HCT116 (cell line): ENCODE measurements at places on chromosomes 1 and 21. TPM values are rescaled to one million over a fixed set of nuclear protein-coding genes. Genes with fewer than 3 reads are reported as not detected.
A peak's percentile ranks its signal among the peaks of the same experiment; 100 is the strongest.

- DNase-seq: no peak
Measured at GRCh38 chr1:154087574-154087973, 67.3 kb downstream of the NUP210L start.

GRCh38 chr1:32953495-32953894, 11.1 kb downstream of the RNF19B start:
- no peak for DNase-seq

GRCh38 chr1:147722124-147722523, 38.3 kb downstream of the GJA5 start:
- no peak for DNase-seq

GRCh38 chr1:59062743-59063142, 234.2 kb upstream of the FGGY start:
- DNase-seq: no peak

- DNase-seq: no peak
Measured at GRCh38 chr1:208216062-208216461, 28.1 kb downstream of the PLXNA2 start.

- no peak for DNase-seq
Measured at GRCh38 chr21:26042181-26042876, 128.2 kb downstream of the APP start.

DNA sequence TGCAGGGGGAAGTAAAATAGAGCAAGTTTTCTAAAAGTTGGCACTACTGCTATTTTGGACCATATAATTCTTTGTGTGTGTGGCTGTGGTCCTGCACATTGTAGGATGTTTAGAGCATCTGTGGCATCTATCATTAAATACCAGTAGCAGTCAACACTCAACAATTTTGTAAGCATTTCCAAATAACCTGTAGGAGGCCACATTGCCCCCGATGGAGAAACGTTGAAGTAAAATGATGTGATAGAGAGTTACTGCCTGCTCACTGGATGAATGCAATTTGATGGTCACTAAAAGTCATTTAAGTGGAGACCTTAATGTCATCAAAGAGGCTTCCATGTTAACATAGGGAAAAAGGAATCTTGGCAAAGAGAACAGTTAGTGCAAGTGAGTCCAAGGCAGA, 560.8 kb downstream of the NEGR1 start:
- no peak for DNase-seq

GRCh38 chr1:159408862-159409400, 23.1 kb upstream of the OR10J4 start:
- no peak for DNase-seq

- DNase-seq: no peak
Measured at GRCh38 chr1:108814343-108815125, 42.4 kb downstream of the AKNAD1 start.

DNA sequence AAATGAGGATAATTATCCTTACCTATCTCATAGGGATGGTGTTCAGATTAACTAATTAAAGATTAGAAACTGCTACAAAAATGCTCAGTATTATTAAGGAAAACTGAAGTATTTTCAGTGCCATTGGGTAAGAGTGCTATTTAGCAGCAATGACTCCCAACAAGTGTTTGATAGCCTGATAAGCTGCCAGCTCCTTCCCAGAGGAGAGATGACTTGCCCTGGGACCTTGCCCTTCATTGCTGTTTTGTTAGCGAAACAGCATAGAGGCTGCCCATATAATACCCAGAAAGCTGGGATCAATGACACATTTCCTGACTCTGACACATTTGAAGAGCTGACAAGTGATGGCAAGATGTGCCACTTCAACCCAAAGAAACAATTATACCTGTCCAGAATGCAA, 592.2 kb downstream of the ADGRL2 start:
- no peak for DNase-seq

GRCh38 chr1:212513586-212513985, 80.9 kb downstream of the NENF start:
- DNase-seq: peak; percentile 10

GRCh38 chr21:42142627-42143026, 71.5 kb downstream of the UMODL1 start:
- no peak for DNase-seq

- DNase-seq: peak; percentile 90
Measured at GRCh38 chr21:26140164-26140579, 30.4 kb downstream of the APP start.

- DNase-seq: no peak
Measured at GRCh38 chr1:47562799-47563198, 125.0 kb downstream of the FOXD2 start.

- no peak for DNase-seq
Measured at GRCh38 chr1:204873176-204873575, 2.5 kb downstream of the NFASC start.

- DNase-seq: no peak
Measured at GRCh38 chr1:10051656-10052055, 18.9 kb downstream of the UBE4B start.

- DNase-seq: no peak
Measured at GRCh38 chr1:89737985-89738510, 82.8 kb upstream of the LRRC8D start.

Gene ITLN2
- 0.20 TPM for total RNA-seq

Gene FNDC5
- not detected for total RNA-seq

Gene CD160
- not detected for total RNA-seq

Gene C1orf141
- not detected for total RNA-seq

Gene ZBTB40
- 19.5 TPM for total RNA-seq

Gene ZSWIM5
- total RNA-seq: 1.1 TPM

Gene MAP1LC3C
- total RNA-seq: not detected

Gene GPA33
- total RNA-seq: 0.22 TPM

Gene MIXL1
- total RNA-seq: not detected
